ENCODE measurements at places on chromosomes 3 and 15.

GRCh38 chr15:33946152-33946551 is 22.1 kb upstream of the CHRM5 start:
- DNase-seq = no peak

GRCh38 chr3:54213907-54214306 is 91.6 kb downstream of the CACNA2D3 start:
- no peak for DNase-seq

- peak; percentile 89 for DNase-seq
These were observed at the start of gene FOXP1 for GRCh38 chr3:71583566-71584393. FOXP1 (minus strand) TSS chr3:71583728; CDS start chr3:71198381, 385,347 bp downstream.

DNA sequence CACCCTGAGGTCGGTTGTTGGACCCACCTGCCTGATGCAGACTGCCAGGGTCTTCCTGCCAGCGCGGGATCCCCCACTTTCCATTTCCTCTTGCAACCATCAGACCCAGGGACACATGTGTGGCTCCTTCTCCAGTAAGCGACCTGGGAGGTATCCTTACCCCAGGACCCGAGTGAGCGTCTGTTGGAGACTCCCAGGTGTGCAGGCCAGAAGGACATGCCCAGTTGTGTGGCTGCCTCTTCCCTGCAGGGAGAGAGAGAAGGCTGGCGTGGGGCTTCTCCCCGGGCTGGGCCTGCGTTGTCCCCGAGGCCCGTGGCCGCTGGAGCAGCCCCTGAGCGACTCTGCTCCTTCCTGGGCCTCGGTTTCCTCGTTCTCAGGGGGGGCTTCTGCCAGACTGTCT is 56.8 kb downstream of the APBA2 start:
- DNase-seq = no peak

- no peak for DNase-seq
These were observed 196.6 kb upstream of the GOLIM4 start for GRCh38 chr3:168292296-168292695.

GRCh38 chr15:68199340-68199739 is 5.8 kb downstream of the CALML4 start:
- no peak for DNase-seq

GRCh38 chr3:112474796-112475195 is 24.5 kb downstream of the BTLA start:
- DNase-seq = no peak

GRCh38 chr15:85943791-85944190 is 135.9 kb upstream of the AGBL1 start:
- no peak for DNase-seq

GRCh38 chr15:80567721-80568157 is 127.4 kb upstream of the ABHD17C start:
- DNase-seq = peak; percentile 78

DNA sequence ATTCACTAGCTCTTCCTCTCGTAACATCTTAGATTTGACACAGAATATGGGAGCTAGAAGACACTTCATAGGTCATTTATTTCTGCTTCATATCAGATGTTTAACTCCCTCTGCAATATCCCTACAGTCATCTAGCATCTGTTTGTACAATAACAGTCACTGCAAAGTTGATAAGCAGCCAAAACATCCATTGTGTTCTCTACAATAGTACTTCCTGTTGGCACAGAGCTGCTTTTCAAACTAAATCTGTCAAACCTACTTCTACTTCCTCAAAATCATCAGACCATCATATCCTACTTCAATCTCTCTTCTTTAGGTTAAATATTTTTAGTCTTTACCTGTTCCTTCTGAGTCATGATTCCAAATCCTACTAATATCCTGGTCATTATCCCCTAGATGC is 233.2 kb downstream of the FGF12 start:
- DNase-seq = peak; percentile 11

GRCh38 chr3:119741657-119742590 is 39.1 kb downstream of the CFAP91 start:
- no peak for DNase-seq

DNA sequence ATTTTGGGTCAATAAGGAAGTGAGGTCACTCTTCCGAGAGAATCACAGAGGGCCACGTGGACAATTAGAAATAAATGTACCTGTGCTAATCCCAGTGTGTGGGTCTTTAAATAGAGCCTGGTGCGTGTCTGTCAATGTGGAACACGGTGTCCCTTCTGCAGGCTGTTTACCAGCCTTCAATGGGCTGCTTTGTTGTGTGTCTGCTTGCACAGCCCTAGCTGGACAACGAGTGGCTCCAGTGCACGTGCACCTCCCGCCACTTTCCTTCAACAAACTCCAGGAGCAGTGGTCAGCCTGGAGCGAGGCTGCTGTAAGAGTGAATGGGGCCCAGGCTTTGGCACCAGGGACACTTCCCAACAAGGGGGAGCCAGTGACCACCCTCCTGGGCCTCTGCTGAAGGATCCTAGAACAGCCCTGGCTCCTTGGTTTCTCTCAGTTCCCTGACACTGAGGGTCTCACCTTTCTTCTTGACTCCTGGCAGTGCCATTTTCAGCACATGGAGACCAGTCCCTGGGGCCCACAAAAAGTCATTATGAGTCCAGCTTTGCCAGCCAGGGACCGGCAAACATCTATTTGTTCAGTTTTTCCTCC is 76.1 kb downstream of the ISG20 start:
- no peak for DNase-seq

DNA sequence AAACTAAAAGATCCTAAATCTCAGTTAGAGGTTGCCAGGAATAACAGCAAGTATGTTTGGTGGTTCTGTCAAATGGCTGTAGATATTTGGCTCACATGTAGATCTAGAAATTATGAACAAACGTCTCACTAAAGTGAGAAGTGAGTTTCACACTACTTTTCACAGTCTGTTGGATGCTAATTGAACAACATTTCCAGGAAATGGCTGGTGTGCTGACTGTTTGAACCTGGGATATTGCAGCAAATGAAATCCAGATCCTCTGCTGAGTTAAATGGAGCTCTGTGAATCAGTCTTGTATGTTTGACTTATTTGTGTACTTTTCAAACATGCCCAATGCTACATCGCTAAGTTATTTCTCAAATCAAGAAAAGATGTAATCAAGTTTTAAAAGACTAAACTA is 21.3 kb upstream of the RSL24D1 start:
- DNase-seq = no peak

DNA sequence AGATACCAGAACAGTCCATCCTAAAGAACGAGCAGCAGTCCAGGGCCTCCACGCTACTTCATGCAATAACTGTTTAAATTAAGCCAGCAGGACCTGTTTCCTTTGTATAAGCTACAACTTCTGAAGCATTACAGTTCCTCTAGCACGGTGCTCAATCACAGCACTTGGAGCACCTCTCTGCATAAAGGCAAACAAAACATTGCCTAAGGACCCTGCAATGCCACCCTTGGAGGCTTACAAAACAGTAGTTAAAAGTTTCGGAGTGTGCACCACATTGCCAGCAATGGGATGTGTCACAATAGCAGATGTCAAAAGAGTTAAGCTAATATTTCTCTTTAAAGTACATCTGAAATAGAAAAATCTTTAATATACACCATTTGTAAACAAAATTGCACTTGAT is 2.6 kb upstream of the VPS39 start:
- DNase-seq = no peak

GRCh38 chr15:24764375-24765171 is 89.0 kb downstream of the NPAP1 start:
- DNase-seq = no peak

- peak; percentile 53 for DNase-seq
These were observed 326.1 kb downstream of the ZNF621 start for GRCh38 chr3:40850861-40851260.

DNA sequence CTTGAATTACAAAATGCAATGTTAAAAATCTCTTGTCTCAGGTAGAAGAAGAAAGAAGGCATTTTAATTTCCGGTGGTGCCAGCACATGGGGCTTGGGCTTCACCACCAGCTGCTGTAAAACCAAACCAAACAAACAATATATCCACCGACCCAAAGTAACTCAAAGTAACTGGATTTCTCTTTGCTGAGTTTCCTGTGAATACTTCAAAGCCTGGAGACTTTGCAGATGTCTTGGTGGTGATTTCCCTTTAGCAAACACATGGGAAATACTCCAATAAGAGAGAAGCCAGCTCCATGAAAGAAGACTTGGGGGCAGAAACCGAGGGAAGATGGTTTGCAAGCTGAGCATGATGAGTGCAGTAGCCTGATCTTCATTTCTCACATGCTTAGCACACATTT is 62.6 kb downstream of the EIF4E3 start:
- no peak for DNase-seq

DNA sequence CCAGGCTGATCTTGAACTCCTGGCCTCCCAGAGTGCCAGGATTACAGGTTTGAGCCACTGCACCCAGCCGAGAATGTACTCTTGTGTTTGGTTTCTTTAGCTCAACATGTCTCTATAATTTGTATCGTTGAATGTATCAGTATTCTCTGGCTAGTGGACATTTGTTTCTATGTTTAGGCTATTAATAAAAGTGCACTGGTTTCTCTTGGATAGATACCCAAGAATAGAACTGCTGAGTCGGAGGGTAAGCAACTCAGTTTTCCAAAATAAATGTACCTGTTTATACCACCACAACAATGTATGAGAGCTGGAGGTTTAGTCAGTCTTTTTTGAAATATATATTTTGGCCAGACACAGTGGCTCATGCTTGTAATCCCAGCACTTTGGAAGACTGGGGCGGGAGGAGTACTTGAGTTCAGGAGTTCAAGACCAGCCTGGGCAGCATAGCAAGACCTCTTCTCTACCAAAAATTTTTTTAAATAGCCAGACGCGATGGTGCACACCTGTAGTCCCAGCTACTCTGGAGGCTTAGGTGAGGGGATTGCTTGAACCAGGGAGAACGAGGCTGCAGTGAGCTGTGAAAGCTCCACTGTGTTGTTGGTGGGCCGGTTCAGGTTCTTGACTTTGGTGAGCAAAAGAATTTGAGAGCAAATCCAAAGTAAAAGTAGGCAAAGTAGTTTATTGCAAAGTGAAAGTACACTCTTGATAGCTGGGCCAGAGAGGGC is 7.7 kb upstream of the IVD start:
- no peak for DNase-seq

GRCh38 chr3:60294181-60294580 is 957.1 kb downstream of the FHIT start:
- no peak for DNase-seq

- DNase-seq = no peak
These were observed 112.7 kb downstream of the TBL1XR1 start for GRCh38 chr3:177084616-177085015.

GRCh38 chr15:101204739-101205535 is 46.9 kb downstream of the CHSY1 start:
- no peak for DNase-seq

- peak; percentile 63 for DNase-seq
These were observed 34.2 kb downstream of the LIMD1 start for GRCh38 chr3:45628746-45629145.

All from hematopoietic multipotent progenitor cell treated with erythropoietin and hydrocortisone succinate and interleukin-3 and kit ligand, for 6 days (in vitro differentiated cells).